Kidney glomerular epithelial cell (primary cell): ENCODE measurements at places on chromosomes 5 and 9.
A peak's percentile ranks its signal among the peaks of the same experiment; 100 is the strongest.

- no peak for DNase-seq
Observed at GRCh38 chr9:27470291-27470856, 53.7 kb upstream of the IFNK start.

- no peak for DNase-seq
Observed at GRCh38 chr5:143916451-143916850, 104.5 kb downstream of the HMHB1 start.

DNA sequence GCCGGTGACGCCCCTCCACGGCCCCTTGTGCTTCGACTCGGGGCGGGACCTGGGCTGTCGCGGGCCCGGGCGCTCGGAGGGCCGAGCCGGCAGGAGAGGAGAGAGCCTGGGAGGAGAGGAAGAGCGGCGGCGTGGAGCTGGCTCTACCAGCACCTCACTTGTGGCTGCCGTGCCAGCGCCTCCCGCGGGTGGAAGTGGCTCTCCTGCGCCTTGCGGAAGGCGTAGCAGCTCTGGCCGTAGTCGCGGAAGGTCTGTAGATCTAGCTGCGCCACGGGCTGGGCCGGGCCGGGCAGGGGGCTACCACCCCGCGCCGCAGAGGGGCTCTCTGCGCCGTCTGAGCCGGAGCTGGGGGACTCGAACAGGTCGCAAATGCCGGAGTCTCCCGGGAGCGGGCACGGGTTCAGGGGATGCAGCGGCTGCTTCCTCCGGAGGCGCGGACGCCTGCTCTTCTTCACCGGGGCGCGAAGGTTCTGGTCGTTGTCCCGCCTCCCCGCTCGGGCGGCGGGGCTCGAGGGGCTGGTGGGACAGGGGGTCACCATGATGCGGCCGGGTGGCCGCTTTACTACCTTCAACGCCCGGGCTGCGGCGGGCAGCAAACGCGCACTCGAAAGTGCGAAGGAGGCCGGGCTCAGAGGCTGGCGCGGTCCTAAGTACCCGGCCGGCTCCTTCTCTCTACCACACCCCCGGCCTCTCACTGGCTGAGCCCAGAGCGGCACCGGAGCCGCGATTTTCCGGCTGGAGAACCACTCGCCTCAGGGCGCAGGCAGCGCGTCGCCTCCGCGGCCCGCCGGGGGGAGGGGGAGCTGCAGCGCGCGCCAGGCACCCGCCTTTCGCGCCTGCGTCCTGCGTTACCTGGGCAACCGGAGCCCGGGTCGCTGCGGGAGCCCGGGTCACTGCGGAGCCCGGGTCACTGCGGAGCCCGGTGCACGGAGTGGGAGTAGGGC lies at the start of gene CCNO:
Gene CCNO, minus strand, starts transcription at position 624 of the 944 bp plus-strand sequence. Its CDS starts 85 bp downstream, at position 539.
- peak; percentile 63 for DNase-seq

DNA sequence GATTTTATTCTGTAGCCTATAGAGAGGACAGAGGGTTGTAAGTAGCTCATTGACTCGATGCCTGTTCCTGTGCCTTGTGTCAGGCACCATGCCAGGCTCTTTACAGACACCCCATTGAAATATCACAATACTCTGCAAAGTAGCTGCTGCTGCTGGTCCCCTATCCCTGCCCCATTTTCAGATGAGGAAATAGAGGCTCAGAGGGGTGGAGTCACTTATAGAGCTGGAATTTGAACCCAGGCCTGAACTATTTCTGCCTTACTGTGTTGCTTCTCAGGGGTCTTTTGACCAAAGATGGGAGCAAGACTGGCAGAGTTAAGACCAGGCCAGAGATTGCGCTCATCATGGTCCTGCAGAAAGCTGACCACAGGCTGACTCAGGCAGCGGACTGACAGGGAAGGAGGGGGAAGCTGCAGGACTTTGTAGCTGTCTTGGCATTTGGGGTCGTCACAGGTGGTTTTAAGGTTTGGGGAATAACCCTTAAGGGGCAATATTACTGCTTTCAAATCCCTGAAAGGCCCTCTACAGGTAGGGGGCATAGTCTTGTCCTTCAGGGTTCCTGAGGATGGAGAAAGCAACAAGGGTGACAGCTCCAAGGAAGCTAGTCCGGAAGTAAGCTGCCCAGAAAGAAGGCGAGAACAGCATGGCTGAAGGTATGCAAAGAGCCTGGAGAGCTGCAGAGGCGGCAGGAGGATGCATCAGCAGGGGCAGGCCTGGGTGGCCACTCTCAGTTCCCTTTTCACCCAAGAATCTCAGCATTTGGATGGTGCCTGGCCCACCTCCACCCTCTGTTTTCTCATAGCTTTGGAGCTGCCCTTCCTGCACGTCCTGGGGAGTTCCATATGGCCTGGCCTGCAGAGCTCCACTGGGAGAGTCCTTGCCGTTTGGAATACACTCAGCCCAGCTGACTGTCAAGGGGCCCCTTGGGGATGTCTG lies 18.3 kb upstream of the NDST1 start:
- no peak for DNase-seq

GRCh38 chr5:143041461-143041860 lies 271.3 kb downstream of the ARHGAP26 start:
- DNase-seq = no peak

DNA sequence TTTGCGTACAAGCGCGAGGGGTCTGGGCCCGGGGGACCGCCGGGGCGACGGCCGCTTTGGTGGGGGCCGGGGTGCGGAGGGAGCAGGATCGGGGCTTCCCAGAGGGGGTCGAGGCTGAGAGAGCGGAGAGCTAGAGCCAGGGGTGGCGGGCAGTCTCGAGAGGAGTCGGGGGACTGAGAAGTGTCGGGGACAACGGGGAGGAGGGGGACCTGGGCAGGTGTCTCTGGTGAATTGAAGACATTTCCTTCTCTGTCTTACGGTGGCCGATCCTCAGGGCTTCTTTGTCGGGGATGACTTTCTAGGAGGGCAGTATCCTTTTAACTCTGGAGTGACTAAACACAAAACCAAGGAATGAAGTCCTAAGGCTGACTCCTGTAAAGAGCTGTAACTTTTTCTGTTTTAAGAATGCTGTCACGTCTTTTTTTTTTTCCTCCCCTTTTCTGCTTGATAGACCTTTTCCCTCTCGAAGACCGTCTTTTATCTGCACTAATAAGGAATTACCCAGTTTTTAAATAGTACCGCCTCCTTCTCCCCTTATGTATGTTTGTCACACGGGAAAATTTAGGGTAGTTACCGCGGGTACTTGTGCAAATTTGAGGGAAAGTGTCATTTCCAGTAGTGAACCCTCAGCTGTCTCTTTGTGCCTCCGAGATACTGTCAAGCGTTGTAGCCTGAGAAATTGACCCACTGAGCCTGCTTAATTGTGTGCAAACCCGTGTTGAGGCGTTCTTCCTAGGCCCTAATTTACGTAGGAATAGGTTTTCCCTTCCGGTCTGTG lies 822 bp downstream of the DENND4C start:
- DNase-seq = peak; percentile 15

DNA sequence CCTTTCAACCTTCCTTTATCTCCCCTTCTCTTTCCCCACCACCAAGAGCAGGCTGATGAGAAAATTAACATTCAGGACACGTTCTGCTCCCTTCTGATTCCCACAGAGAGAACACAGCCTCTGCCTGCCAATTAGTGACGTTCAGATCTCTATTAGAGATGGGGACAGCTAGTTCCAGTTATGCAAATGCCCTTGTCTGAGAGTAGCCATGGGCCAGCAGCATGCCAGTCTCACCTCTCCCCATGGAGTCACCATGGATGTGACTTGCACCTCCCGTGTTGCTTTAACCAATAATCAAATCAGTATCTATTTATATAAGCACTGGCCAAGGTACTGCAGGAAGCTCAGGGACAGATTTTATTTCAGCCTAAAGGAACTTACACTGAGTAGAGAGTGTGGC lies 61.3 kb downstream of the KCNIP1 start:
- DNase-seq = no peak

GRCh38 chr9:4579001-4579400 lies 83.1 kb upstream of the PLPP6 start:
- DNase-seq = no peak

- DNase-seq = no peak
Observed at GRCh38 chr5:15522187-15522520, 22.2 kb downstream of the FBXL7 start.

DNA sequence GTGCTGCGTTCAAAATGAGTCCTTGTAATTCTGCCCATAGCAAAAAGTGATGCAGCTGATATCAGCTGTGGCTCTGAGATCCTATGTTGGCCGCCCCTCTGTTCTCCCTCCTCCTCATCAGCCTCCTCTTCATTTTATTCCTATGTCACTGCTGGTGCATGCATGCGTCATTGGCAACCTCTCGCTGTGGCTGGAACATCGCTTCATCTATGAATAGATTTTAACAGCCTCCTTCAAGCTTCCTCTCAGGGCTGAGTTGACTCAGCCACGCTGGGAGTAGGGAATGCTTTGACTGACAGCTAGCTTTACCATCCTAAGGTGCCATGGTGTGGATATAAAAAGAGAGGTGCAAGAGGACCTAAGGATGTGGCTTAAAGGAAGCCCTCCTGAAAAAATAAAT lies 303.5 kb downstream of the PLK2 start:
- no peak for DNase-seq
